ENCODE measurements at places on chromosomes 5 and 9.

- DNase-seq = no peak
These were observed 28.7 kb downstream of the IPPK start for GRCh38 chr9:92641092-92641809.

GRCh38 chr9:75239176-75239575 is 150.9 kb downstream of the OSTF1 start:
- DNase-seq = no peak

DNA sequence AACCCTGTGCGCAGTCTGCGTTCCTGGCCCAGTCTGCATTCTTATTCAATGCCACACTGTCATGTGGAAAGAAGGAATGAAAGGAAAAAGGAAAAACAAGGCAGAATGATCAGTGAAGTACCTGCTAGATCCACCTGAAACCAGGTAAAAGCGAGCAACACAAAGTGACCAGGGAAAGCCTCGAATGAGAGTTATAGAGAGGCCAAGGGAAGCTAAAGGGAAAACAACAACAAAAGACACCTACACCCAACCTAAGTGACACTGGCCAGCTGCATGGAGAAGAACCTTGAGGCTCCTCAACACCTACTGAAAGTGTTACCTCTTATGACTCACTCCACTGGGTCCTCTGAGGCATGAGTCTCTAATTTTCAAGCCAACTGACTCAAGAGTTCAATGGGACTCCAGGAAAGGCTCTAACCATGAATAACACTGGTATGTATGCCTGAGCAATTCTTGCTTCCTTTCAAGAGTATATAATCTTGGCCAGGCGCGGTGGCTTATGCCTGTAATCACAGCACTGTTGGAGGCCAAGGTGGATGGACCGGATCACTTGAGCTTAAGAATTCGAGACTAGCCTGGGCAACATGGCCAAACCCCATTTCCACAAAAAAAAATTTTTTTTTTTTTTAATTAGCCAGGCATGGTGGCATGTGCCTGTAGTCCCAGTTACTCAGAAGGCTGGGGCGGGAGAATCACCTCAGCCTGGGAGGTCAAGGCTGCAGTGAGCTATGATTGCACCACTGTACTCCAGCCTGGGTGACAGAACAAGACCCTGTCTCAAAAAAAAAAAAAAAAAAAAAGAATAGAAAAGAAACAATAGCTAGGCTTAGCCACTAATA is 29.0 kb downstream of the MTMR12 start:
- no peak for DNase-seq

DNA sequence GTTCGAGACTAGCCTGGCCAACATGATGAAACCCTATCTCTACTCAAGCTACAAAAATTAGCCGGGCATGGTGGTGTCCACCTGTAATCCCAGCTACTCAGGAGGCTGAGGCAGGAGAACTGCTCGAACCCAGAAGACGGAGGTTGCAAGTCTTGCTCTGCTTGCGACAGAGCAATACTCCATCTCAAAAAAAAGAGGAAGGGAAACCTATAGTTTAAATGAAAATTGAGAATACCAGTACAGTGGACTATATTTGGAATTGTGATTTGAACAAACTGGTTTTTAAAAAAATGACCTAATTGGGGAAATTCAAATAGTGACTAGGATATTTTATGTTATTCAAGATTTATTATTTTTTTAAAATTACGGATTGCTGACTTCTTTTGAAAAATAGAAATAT is 33.2 kb downstream of the DIAPH1 start:
- DNase-seq = no peak

- DNase-seq = no peak
These were observed 81.5 kb downstream of the HMCN2 start for GRCh38 chr9:130347036-130347435.

DNA sequence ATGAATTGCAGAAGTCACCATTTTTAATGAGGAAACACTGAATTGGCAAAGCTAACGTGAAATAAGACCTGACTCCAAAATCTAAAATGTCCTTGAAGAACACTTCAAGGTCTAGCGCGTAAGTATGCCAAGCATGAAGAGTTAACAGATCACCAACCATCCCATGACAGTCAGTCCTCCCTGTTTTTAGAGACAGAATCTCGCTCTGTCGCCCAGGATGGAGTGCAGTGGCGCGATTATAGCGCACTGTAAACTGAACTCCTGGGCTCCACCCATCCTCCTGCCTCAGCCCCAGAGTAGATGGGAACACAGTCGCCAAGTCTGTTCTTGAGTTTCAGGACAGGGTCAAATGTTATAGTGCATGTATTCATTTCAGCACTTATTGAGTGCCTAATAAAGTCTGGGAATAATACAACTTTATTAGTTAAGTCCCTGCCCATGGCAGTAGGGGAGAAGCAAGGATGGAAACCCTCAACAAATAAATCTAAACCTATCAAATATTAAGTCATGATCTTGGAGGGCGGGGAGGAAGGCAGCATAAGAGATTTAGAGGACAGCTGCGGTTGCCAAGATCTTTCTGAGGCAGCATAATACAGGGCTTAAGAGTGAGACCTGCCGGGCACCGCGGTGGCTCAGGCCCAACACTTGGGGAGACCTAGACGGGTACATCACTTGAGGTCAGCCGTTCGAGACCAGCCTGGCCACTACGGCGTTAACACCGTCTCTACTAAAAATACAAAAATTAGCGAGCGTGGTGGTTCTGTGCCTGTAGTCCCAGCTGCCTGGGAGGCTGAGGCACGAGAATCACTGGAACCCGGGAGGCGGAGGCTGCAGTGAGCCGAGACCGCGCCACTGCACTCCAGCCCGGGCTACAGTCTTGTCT is 1.1 kb downstream of the ATPSCKMT start:
- DNase-seq = no peak

- no peak for DNase-seq
These were observed 92.4 kb upstream of the CPLX2 start for GRCh38 chr5:175778951-175779503.

DNA sequence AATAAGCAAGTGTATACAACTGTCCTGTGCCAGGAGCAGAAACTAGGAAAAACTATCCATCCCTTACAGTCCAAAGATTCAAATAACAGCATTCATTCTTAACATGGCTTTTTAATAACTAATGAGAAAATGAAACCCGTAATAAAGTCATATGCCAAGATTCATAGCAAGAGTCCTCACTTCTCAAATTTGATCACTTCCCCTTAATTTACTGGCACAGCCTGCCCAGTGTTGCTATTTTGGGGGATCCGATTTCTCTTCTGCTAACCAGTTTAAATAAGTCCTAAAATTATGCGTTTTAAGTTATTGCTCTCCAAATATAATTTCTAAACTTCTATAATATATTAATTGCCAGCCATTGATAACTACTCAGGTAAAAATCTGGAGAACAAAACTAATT is 177.0 kb upstream of the PTGER4 start:
- no peak for DNase-seq

GRCh38 chr9:6917162-6917561 is 159.4 kb downstream of the KDM4C start:
- no peak for DNase-seq

DNA sequence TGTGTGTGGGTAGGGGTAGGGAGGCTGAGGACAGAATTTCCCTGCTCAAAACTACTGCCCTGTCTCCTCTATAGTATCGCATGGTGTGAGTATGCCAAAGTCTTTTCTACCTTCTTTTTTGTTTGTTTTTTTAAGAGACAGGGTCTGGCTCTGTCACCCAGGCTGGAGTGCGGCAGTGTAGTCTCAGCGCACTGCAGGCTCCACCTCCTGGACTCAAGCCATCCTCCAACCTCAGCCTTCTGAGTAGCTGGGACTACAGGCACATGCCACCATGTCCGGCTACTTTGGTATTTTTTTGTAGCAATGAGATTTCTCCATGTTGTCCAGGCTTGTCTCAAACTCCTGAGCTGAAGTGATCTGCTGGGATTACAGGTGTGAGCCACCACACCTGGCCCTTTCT is 2.5 kb downstream of the SRP19 start:
- DNase-seq = no peak

GRCh38 chr9:75463871-75464270 is 375.6 kb downstream of the OSTF1 start:
- no peak for DNase-seq

GRCh38 chr5:43601454-43602260 is 1.3 kb upstream of the NNT start:
- DNase-seq = no peak

- no peak for DNase-seq
These were observed 5.3 kb downstream of the ANKS6 start for GRCh38 chr9:98790842-98791607.

GRCh38 chr5:78527925-78528324 is 120.6 kb downstream of the LHFPL2 start:
- DNase-seq = no peak

All from stimulated activated naive CD4-positive, alpha-beta T cell (primary cell).